ENCODE measurements at places on chromosomes 12 and 14.

DNA sequence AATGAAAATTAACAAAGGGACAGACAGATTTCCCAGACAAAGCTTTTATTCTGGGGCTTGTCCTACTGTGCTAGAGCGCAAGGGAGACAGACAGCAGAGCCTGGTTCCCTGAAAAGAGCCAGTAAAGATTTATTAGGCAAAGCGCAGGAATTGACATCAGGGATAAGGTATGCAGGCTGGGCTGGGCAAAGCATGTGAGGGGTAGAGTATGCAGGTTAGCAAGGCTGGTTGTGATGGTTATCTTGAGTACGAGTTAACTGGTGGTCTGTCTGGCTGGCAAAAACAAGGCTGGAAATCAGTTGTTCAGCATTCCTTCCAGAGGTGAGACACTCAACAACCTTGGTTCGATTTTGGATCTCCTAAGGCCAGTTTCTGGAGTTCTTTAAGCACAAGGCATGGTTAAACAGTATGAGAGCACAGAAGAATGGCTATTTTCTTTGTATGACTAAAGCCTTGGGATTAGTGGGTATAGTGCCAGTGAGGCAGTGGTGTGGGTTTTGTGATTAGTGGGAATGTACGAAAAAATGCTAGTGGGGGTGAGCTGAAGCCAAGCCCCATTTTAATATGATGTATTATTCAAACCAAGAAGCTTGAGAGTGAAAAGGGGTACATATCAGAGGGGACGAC is 30.9 kb downstream of the BTBD7 start:
- DNase-seq, result no peak

- no peak for DNase-seq
Measured at GRCh38 chr12:50276068-50276467, 7.3 kb downstream of the LIMA1 start.

DNA sequence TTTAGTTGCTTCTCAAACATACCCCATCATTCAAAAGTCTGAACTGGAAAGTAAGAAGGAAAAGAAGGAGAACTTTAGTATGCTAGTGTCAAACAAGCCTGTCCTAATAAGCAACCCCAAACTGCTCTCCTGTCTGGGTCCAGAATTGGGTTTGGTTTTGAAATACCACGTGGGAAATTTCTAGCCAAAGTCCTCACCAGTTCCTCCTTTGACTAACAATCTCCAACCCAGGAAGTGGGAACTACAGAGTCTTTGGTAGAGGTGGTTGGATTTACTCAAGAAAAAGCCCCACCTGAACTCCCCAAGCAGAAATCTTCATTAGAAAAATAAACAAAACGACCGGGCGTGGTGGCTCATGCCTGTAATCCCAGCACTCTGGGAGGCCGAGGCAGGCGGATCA is 17.4 kb upstream of the EIF4B start:
- DNase-seq, result no peak

GRCh38 chr14:33508126-33509062 is 442.5 kb downstream of the EGLN3 start:
- no peak for DNase-seq

DNA sequence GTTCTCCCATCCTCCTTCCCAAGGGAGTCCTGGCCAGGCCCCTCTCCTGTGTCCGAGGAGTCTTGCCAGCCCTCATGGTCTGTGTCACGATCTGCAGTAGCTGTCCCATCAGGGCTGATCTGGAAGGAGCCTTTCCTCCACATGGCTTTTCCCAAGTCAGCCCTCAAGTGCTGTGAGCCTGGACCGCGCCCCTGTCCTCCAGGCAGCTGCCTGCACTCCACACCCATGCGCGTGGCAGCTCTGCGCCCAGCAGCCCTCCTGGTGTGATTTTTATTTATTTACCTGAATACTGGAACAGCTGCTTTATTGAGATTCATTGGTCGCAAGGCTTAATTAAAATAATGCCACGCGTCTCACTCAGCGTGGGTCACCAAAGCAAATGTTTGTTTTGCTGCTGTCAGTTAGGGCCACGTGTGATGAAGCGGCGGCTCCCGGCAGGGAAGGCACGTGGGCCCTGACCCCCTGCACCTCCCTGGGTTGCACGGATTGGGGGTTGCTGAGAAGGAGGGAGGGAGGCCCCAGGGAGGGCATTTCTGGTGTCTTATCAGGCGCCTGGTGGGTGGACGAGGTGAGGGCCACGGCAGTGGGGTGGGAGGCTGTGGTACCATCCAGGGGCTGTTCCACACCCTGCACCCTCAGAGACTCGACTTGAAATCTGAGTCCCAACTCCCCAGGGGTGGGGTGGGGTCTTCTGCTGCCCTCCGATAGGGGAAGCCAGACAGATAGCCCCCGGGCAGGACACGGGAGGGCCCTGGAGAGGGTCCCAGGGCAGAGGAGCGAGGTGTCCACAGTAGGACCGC is 206.3 kb upstream of the C14orf180 start:
- DNase-seq, result no peak

- no peak for DNase-seq
Measured at GRCh38 chr14:25303934-25304333, 254.0 kb upstream of the STXBP6 start.

- DNase-seq, result no peak
Measured at GRCh38 chr12:50720501-50720900, 43.4 kb upstream of the ATF1 start.

- DNase-seq, result peak; percentile 89
Measured at GRCh38 chr14:56339855-56340701, 221.9 kb downstream of the PELI2 start.

- DNase-seq, result no peak
Measured at GRCh38 chr12:41014643-41015020, 173.5 kb upstream of the PDZRN4 start.

GRCh38 chr12:6457220-6457945 is 5.5 kb downstream of the TAPBPL start:
- DNase-seq, result no peak

GRCh38 chr14:75070383-75070782 is 942 bp downstream of the ZC2HC1C start:
- no peak for DNase-seq
